ENCODE measurements at places on chromosomes 5 and 9. TPM values are rescaled to one million over a fixed set of nuclear protein-coding genes. Genes with fewer than 3 reads are reported as not detected.

GRCh38 chr5:87383216-87383615 is 29.5 kb downstream of the CCNH start:
- DNase-seq, result no peak

GRCh38 chr9:78940121-78940855 is 631.5 kb upstream of the TLE4 start:
- DNase-seq, result no peak

- DNase-seq, result no peak
These were observed 187.8 kb downstream of the FANCC start for GRCh38 chr9:95129476-95130291.

DNA sequence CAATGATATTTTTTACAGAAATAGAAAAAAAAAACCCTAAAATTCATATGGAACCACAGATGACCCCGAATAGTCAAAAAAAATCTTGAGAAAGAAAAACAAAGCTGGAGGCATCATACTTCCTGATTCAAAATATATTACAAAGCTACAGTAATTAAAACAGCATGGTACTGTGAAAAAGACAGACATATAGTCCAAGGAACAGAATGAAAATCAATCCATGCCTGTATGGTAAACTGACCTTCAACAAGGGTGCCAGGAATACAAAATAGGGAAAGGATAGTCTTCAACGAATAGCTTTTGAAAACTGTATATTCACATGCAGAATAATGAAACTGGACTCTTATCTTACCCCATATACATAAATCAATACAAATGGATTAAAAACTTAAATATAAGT is 307.5 kb downstream of the MCTP1 start:
- DNase-seq, result no peak

DNA sequence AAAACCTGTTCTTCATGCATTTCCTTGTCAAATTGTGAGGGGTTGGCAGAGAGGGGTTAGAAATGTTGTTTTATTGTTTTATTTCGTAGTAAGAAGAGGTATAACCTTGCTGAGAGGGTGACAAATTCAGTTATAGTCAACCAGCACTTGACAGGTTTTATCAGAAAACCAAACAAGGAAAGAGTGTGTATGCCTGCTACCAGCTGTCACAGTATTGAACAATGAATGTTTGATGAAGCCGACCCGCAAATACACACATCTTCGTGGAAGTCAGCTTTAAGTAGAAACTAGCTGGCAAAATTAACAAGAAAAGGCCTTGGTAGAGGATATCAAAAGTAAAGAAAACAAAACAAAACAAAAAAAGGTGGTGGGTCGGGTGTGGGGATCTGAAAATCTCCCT is 214.6 kb upstream of the TLE4 start:
- DNase-seq, result no peak

DNA sequence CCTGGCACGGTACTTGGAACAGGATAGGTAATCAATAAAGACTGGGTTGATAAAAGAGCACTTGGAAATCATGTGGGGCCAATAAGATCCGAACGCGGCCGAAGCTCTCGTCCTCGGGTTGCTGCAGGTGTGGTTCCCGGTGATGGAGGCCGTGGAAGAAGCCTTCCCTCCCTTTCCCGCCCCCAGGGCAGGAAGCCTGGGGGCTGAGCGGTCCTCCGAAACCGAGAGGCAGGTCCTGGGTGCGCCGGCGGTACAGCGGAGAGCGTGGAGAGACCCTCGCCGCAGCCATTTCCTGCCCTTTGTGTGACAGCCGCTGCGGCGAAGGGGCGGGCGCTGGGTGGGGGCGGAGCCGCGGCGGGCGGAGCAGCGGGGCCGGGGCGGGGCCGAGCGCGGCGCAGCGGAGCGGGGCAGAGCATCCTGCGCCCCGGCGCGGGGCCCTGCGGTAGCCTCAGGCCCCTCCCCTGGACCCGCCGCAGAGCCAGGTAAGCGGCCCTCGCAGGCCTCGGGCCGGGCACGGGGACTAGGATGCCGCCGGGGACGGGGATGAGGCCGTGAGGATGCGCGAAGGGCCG is at the start of gene CYFIP2:
Gene CYFIP2, plus strand, starts transcription at position 410 of the 572 bp plus-strand sequence. CDS start 19,239 bp downstream, outside the sequence.
- DNase-seq, result peak; percentile 96

GRCh38 chr5:112480501-112480900 is 61.4 kb upstream of the EPB41L4A start:
- DNase-seq, result no peak

GRCh38 chr5:123422433-123423277 is 548 bp downstream of the CEP120 start:
- no peak for DNase-seq

- no peak for DNase-seq
These were observed 10.3 kb upstream of the FST start for GRCh38 chr5:53469946-53470687.

GRCh38 chr9:87667164-87667738 is 58.7 kb upstream of the CTSL start:
- no peak for DNase-seq

- DNase-seq, result peak; percentile 48
These were observed 28.3 kb upstream of the PTGS1 start for GRCh38 chr9:122342323-122343050.

DNA sequence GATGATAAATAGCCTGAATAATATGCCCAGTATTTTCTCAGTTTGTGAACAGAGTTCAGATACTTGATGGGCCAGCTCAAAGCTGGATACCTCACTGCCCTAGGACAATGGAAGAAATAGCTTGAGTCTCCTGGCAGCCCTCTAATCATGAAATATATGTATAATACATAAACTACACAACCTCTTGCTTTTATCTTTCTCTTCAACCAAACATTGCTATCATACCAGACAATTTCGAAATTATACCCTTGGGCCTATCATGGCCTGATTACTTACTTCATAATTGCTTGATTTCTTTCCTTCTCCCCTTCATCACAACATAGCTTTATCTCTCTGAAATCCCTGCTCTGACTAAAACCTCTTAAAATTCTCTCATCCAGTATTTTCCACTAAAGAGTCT is 1144.9 kb upstream of the C9orf72 start:
- DNase-seq, result no peak

Gene LRRC19
- not detected for total RNA-seq

Gene NEUROG1
- total RNA-seq, result not detected

Gene GALNT12
- total RNA-seq, result 1.2 TPM

Gene IFNK
- total RNA-seq, result not detected
